IPS DF 6.9 (cell line): ENCODE measurements at places on chromosomes 13 and 19.

DNA sequence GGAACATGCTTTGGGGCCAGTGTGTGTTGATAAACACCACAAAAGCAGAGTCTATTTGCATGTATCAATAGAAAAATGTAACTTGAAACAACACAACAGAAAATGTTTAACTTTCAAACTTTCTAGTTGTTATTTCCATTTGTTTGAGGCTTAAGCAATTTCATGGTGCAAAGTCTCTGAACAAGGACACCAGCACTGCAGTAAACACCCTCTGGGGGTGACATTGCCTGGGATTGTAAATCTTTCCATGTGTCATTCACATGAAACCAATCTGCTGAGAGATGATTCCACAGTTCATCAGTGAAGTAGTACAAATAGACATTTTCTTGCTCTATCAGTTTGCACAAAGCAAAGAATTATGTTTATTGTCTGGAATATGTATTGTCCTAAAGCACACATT is 124.5 kb downstream of the ITGBL1 start:
- DNase-seq: no peak

DNA sequence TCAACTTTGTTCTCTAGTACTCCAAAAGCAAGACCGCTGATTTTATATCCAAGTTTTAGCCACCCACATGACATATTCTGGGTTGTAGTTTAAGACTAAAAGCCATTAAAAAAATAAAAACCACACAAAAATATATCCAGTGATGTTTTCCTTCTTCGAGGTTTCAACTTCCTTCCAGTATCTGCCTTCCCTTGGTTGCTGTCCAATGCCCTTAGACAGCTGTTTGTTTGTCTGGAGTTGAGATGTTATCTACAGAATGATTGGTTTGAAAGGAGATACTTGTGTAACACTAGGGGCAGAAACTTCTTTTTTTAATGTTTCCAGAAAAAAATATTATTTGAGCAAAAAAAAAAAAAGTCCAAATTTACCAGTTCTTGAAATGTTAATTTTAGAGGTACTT is 591.5 kb upstream of the PCDH9 start:
- DNase-seq: no peak

DNA sequence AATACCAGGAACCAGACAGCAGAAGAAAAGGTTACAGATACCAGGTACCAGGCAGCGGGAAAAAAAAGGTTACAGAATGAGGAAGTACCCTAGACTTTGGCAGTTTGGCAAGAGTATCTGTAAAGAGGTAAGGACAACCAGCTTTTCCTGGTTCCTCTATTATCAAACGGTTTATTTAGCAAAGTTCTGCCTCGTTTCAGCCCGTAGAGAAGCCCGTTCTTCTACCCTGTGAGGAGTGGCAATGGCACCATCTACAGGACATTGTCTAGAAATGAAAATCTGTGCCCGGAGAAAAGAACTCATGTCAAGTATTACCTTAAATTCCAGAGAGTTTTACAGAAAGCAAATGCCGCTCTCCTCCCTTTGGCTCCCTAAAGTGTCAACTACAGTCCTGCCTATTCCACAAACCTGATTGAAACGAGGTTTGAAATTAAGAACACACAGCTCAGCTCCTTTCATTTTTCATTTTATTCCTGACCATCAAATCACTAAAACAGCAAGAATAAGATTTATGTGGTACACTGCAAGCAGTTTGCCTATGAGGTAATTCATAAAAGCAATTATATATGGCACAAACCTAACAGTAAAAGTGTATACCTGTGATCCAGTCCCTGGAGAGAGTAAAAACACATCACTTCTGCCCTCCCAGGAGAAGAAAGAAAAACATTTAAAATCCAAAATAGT is 226.3 kb downstream of the SLC7A1 start:
- DNase-seq: peak; percentile 9

- no peak for DNase-seq
Measured at GRCh38 chr13:98810746-98811145, 58.3 kb upstream of the SLC15A1 start.

- DNase-seq: no peak
Measured at GRCh38 chr13:79196843-79197242, 209.2 kb downstream of the RBM26 start.

GRCh38 chr19:29541473-29542253 is 15.9 kb downstream of the VSTM2B start:
- no peak for DNase-seq

- DNase-seq: no peak
Measured at GRCh38 chr13:44101347-44102083, 221.8 kb downstream of the LACC1 start.

GRCh38 chr13:40613192-40613818 is 53.1 kb downstream of the FOXO1 start:
- no peak for DNase-seq

DNA sequence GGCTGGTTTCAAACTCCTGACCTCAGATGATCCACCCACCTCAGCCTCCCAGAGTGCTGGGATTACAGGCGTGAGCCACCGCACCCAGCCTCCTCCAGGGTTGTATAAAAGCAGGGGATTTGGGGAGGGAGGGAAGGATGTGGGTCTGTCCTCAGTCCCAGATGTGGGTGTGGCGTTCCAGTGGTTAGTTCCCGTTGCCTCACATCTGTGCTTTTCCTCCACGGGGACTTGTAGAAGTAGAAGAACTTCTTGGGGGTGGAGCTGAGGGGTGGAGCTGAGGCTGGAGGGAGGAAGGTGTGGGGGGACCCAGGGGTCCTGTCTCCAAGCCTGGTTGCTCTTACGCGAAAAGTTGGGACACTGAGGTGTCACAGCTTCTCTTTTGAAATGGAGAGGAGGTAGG is 514 bp upstream of the MCEMP1 start:
- no peak for DNase-seq

DNA sequence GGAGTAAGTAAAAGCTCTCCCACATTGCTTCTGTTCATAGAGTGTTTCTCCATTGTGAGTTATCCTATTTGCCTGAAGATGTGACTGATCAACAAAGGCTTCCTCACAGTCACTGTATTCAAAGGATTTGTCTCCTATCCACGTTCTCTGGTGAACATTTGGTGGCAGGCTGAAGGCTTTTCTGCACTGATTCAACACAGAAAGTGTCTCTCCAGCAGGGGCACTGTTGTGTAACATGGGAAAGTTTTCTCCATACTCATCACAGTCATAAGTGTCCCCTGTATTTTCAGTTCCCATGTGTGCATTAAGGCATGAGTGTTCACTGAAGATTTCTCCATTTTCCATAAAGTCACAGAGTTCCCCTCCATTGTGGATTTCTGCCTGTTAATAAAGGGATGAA is 17.6 kb downstream of the ZNF121 start:
- DNase-seq: no peak

DNA sequence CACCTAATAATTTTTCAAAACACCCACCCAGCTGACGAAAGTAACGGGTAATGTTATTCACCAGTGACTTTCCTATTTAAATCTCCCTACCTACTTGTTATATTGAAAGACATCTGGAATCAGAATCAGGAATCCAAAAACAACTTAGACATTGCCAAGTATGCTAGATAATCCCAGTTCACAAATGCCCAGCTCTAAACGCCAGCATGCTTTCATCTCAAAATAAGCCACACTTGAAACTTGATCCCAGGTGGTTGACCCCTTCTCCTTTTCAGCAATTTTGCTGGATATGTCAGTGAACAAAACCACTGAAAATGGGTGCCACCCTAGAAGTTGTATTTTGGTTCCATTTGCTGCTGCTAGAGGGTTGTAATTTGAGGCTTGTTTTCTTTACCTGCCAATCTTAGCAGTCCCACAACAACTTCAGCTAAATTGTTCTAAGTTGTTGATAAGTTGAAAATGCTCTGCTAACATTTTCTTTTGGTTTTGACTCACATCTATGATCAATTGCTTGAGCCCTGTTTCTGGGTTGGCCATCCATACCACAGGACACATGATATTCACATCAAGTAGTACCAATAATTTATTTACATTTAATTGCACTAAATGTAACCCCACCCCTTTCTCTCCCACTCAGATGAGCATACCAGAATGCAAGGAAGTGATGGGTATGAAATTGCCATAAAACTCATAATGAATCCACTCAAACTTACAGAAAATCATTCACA is 66.4 kb downstream of the DCT start:
- DNase-seq: no peak

GRCh38 chr13:113304121-113304520 is 7.1 kb downstream of the LAMP1 start:
- DNase-seq: no peak

- DNase-seq: no peak
Measured at GRCh38 chr19:49496574-49497008, 357 bp downstream of the RPS11 start.

DNA sequence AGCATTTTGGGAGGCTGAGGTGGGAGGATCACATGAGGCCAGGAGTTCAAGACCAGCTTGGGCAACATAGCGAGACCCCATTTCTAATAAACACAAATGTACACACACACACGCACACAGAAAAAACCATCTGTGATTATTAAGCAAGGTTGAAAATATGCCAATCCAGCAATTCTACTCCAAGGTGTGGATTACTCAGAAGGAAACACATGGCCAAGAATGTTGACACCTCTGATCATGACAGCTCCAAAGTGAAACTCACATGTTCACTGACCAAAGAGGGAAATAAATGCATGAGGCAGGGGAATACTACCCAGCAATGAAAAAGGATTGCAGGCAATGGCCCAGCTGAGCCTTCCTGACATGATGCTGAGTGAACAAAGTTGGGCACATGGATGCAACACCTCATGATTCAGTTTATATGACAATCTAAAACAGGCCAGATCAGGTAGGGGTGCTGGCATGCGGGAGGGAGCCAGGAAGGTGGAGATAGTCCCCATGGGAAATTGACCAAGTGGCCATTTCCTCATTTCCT is 4.4 kb downstream of the DOCK6 start:
- no peak for DNase-seq

- no peak for DNase-seq
Measured at GRCh38 chr13:74444864-74445479, 310.8 kb upstream of the KLF12 start.

GRCh38 chr19:55535173-55535964 is 1.6 kb downstream of the SBK2 start:
- DNase-seq: no peak

- no peak for DNase-seq
Measured at GRCh38 chr13:23350009-23350408, 83.5 kb downstream of the SACS start.

- DNase-seq: no peak
Measured at GRCh38 chr13:36211567-36211966, 2.8 kb downstream of the SOHLH2 start.

- no peak for DNase-seq
Measured at GRCh38 chr19:16268676-16269319, 55.8 kb upstream of the KLF2 start.

DNA sequence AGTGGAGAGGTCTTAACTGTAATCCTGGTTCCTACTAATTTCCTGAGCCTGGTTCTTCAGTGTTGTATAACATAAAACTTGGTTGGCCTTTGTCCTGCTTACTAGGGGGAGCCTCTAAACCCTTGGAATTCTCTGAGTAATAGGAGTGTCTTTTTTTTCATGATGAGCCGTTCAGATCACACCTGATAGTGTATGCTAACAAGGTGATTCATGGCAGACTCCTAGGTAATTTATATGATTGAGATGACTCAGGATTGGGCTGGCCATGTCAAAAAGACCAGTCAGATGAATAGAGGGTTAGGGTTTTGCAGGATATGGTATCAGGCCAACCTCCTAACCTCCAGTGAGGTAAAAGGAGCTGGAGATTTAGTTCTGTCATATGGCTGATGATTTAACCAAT is 135.8 kb upstream of the KLF12 start:
- DNase-seq: no peak

- DNase-seq: no peak
Measured at GRCh38 chr13:31010296-31010695, 77.8 kb downstream of the TEX26 start.

DNA sequence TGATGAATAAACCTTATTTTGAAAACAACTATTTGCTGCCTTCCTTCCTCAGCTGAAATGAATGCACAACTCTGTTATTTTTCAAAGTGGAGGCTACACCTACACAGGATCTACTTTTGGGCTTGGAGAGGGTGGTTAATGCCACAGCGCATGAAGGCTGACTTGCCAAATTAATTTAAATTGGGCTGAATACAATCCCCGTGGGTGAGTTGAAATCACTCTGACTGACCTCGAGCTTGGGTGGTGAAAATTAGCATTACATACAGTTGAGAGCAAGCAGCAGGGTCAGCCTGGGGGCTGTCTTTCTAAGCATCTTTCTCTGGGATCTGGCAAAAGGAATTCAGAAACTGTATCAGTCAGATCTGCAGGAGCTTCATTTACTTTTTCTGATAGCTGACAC is 38.5 kb downstream of the TPT1 start:
- DNase-seq: no peak

GRCh38 chr19:55066107-55066709 is 3.3 kb upstream of the RDH13 start:
- no peak for DNase-seq

DNA sequence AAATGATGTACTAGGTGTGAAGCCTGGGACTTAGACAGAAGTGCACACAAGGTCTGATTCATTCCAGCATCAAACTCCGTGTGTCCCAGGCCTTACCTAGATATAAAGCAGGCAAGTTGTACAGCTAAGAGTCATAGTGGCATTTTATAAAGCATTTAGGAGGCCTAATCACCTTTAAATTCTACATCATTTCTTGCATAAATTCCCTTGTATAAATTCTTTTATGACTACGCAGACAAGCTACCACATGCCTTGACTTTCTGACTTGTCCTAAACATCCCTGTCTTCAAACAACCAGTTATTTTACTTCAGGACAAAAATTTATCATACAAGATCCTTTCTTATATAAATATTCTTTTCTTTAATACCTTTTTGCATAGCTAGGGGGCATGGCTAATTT is 22.5 kb downstream of the TMEM255B start:
- DNase-seq: no peak

DNA sequence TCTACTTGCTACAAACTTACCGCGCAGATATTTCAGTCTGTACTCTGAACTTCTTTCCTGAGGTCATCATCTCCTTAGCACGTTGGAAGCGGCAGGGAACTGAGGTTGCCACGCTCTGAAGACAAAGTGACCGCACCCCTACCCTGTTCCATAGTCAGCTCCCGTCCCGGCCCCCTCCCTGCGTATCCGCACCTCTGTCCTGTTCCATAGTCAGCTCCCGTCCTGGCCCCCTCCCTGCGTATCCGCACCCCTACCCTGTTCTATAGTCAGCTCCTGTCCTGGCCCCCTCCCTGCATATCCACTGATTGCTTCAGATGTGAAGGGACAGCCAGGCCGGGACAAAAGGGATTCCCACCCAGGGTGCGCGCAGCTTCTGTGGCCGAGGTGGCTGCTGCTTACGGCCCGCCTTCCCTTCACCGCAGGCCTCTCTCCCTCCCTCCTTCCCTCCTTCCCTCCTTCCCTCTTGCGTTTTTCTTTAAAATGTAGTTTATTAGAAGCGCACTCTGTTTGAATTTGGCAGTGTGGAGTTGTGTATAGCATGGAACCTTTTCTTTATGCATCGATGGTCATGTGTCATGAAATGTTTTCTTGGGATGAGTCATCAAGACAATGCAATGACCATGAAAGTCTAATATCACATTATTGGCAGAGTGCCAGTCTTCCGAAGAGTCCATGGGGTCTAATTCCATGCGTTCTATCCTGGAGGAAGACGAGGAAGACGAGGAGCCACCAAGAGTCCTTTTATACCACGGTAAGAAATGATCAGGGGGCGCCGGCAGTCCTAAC is 21.9 kb upstream of the NDUFS7 start:
- no peak for DNase-seq
